Immature natural killer cell (primary cell): ENCODE measurements at places on chromosomes 2 and 18. TPM values are rescaled to one million over a fixed set of nuclear protein-coding genes. Genes with fewer than 3 reads are reported as not detected.

Gene CFAP65
- not detected for polyA plus RNA-seq

Gene UNC80
- polyA plus RNA-seq, result not detected

Gene FAM237A
- not detected for polyA plus RNA-seq

Gene AGPS
- polyA plus RNA-seq, result 16.1 TPM

Gene SLC30A3
- polyA plus RNA-seq, result not detected

Gene BOLL
- polyA plus RNA-seq, result not detected

Gene TRIM54
- polyA plus RNA-seq, result 0.48 TPM

Gene DES
- polyA plus RNA-seq, result not detected

Gene PPP1R7
- polyA plus RNA-seq, result 108 TPM

Gene HNMT
- not detected for polyA plus RNA-seq

Gene GAL3ST2
- not detected for polyA plus RNA-seq

DNA sequence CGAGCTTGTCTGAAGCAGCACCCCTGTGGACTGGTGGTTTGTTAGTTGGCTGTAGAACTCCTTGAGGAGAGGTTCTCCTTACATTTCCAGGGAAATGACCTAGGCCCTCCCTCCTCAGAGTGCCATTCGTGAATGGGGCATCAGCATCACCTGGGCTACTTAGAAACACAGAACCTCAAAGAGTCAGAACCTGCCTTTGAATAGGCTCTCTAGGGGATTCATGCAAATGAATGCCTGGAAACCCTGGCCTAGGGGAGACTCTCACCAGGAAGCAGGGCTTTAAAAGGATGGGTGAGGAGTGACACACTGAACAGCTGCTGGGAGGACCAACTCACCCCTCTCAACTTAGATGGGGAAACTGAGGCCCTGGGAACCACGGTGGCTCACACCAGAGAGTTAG lies 2.1 kb upstream of the MOCOS start:
- DNase-seq, result no peak

- no peak for DNase-seq
Measured at GRCh38 chr2:219562049-219563020, 9.0 kb downstream of the OBSL1 start.

GRCh38 chr2:68901199-68901514 lies 30.0 kb upstream of the BMP10 start:
- no peak for DNase-seq

DNA sequence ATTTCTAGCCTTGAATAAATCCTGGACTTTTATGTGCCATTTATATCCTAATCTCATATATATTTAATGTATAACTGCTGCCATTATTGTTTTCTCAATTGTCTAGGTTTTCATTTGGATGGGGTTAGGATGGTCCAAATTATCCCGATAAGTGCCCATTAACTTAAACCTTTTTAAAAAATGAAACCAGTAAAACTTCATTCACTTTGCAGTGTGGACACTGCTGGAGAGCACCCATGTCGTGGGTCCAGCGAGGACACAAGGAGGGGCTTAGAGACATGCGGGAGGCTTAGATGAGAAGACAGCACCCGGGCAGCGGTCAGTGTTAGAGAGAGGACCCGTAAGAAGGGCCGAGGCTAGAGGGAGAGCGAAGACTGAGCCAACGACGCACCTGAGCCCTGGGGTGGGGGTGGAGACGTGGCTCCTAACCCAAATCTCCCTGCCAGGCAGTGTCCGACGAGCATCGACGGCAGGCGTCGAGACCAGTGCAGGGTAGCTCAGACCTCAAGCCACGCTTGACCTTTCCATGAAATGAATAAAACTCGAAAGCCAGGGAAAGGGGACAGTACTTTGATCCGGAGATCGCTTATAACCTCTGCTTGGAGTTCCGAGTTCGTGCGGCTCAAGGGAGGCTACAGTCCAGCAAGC lies 9.0 kb upstream of the EN1 start:
- DNase-seq, result no peak

GRCh38 chr2:11863103-11863502 lies 116.7 kb downstream of the LPIN1 start:
- no peak for DNase-seq

- no peak for DNase-seq
Measured at GRCh38 chr2:105610576-105611332, 134.0 kb upstream of the NCK2 start.

- no peak for DNase-seq
Measured at GRCh38 chr2:160227293-160227915, 27.3 kb upstream of the ITGB6 start.

- no peak for DNase-seq
Measured at GRCh38 chr2:241945311-241945710, 75.8 kb downstream of the RTP5 start.

- no peak for DNase-seq
Measured at GRCh38 chr2:25938345-25938744, 44.0 kb downstream of the KIF3C start.

DNA sequence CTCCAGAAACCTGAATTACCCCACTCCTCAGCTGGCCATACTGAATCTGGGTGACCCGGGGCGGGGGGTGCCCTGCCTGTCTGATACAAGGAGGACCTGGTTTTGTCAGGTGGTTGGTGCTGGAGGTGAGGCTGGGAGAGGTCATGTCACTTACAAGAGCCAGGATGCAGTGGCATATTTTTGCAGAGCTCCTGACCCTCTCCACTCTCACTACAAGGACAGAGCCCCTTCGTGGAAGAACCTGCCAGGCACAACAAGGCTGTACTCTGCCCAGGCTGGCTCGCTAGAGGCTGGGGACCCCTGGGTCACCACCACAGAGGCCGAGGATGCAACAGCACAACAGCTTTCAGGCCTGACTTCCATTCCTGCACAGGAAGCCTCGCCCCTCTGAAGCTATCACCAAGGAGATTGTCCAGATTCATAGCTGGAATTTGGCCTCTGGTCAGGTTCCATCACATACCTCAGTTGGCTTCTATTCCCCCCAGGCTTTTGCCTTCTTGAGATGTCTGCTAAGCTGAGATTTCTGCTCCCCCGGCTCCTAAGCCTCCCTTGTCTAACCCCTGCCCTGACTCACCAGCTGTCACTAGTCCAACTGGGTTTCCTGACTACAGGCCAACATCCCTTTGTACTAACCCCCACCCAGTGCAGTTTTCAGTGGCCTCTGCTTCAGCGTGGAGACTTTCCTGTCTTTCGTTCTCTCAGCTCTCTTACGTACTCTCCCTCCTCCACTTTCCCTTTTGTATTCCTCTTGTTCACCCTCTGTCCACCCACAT lies 132.5 kb upstream of the EPAS1 start:
- DNase-seq, result no peak

GRCh38 chr2:129801575-129801974 lies 177.9 kb upstream of the RAB6C start:
- DNase-seq, result no peak

GRCh38 chr2:47935071-47935470 lies 28.8 kb upstream of the FBXO11 start:
- DNase-seq, result no peak

DNA sequence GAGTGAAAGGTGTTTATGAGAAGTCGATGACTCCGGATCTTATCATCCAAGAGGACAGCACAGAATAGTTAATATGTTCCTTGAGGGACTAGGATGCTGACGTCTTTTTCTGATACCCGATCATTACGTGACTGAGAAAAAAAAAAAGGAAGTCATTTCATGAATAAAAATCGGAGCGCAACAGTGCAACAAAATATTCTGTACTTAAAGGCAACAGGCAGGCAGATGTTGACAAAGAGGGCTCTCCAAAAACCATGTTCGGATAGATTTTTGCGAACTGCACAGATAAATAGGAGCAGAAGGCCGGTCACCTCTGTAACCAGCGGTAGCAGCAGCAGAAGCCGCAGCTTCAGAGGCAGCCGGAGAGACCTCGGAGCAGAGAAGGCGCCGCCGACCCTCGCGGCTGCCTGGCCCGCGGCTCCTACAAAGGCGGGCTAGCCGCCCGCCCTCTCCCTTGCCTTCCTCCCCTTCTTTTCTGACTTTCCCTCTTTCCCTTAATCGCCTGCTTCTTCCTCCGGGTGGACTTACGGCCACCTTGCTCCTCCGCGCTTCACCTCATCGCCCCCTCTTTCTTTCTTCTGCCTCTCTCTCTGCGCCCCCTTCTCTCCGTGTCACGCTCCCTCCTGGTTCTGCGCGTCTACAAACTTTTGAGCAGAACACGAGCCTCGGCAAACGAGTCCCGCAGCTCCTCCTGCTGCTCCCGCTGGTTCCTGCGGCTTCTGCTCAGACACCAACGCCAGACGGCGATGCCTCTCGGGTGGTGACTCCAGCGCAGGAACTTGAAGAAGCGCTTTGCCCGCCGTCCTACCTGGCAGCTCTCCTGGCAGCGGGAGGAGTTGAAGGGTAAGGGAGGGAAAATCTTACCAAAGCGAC lies at the start of gene ADCYAP1:
Gene ADCYAP1, plus strand, starts transcription at position 654 of the 873 bp plus-strand sequence. CDS start 516 bp downstream, outside the sequence.
- no peak for DNase-seq

DNA sequence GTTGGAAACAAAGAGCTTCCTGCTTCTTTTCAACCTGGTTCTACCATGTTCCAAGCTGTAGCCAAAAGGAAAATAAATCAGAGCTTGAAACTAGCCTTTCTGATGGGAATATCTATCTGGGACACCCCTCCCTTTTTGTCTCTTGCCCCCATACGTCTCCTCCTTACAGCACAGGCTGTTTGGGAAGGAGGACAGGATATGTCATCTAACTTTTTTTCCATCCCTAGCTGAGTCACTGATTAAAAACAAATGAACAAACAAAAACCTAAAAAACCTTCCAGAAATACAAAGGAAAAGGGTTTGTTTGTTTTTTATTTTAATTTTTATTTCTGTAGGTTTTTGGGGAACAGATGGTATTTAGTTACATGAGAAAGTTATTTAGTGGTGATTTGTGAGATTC lies 151.6 kb downstream of the FAM210A start:
- DNase-seq, result no peak

DNA sequence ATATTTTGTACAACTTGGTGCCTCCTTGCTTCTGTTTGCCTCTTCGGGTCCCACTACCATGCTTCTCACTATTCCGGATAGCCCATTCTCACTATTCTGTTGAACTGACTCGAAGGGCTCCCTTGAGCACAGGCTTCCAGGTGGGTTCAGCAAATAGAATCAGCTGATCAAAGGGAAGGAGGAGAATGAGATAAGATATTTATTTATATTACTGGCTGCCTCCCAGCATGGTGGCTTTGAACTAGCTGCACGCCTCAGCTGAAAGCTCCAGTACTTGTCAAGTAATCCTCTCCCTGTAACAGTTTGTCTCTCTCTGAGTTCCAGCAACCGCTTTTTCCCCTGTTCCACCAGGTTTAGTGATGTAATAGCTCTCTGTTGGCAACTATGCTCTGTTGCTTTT lies 187.8 kb upstream of the HNRNPA3 start:
- DNase-seq, result no peak

DNA sequence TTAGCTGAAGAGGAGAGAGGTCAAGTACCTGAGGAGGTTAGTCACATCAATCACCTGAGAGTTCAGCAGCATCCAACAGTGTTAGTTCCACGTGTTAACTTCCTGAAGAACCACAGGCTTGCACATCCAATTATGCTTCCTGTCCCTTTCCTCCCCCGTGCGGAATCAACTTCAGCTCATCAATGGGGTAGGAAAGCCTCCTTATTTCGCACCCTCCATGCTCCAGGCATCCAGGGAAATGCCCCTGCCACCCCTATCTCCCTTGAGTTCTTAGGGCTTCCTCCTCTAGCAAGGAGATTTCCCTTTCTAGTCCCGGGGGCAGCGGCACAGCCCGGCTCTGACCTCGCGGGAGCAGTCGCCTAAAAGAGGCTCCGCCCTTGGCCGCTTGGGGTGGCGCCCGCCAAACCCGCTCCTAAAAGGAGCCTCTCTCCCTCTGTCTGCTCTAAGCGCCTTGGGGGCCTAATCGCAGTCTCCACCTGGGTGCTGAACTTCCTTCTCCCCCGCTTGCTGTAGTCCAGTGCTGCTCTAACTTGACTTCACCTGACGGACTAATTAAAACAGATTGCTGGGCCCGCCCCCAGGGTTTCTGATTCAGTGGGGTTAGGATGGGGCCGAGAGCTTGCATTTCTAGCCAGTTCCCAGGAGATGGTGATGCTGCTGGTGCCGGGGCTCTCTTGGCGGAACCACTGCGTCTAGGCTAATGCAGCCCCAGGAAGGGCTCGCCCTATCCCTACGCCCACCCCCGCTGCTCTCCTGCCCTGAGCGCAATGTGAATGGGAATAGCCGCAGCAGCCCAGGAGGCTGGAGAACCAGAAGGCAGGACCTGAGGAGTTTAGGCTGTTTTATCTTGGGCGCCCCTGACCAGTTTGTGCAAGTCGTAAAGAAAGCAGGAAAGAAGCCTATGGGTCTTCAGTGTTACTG lies 3.4 kb upstream of the TET3 start:
- no peak for DNase-seq

- no peak for DNase-seq
Measured at GRCh38 chr2:23776021-23776420, 150.9 kb downstream of the ATAD2B start.

- no peak for DNase-seq
Measured at GRCh38 chr2:85324639-85325465, 2.9 kb downstream of the TGOLN2 start.

GRCh38 chr18:23930002-23930401 lies 84.6 kb upstream of the TTC39C start:
- DNase-seq, result no peak

DNA sequence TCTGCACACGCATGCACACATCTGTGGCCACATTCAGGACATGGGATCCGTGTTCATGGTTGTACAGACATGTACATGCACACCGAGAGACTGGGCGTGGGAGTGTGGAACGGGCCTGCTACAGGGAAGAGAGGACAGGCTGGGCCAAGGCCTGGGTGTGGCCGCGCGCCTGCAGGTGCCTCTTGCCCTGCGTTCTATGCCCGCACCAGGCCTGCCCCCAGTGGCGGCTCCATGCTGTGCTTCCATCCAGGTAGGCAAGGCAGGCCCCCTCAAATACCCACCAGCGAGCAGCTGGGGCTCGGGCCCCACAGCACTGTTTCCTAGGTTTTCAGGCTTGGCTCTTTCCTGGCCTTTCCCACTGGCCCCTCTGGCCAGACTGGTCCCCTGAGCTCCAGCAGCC lies 15.5 kb upstream of the PTMA start:
- no peak for DNase-seq

- no peak for DNase-seq
Measured at GRCh38 chr18:14965553-14965952, 217.6 kb downstream of the ANKRD30B start.
